ENCODE measurements at places on chromosomes 2 and 18.

- no peak for DNase-seq
Observed at GRCh38 chr2:198383392-198383791, 579.0 kb downstream of the PLCL1 start.

DNA sequence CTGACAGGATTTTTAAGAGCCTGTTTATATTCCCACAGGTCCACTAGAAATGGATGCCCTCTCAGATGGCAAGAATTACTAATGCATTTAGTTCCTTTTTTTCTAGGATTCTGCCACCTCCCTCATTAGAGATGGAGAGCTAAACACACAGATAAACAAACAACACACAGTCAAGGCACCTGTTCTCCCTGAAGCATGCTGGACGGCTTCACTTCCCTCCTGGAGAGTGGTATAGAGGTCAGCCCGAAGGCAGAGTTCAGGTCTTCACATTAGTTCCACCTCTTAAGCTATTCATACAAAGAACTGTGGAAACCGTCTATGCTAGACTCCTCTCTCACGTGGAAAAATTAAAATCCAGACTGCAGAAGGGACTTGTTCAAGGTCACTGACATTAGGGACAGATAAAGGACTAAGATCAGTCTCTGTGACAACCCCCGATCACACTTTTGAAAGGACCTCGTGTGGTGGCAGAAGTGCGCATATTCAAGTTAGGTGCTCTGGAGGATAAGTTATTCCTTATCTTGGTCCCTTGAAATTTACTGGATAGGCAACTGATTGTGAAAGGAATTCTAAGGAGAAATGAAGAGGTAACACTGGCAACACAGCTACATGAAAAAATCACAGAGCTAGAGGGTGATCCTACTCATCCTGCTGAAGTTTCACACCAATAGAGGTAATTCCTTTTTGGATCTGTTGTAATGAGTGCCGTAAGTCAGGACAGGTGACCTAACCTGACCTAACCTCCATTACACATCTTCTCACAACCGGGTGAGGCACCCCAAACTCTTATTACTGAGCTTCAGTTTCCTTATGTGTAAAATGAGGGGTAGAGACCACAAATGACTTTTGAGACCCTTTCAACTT is 75.1 kb downstream of the SPRED2 start:
- DNase-seq = no peak

- peak; percentile 22 for DNase-seq
Observed at GRCh38 chr2:37268111-37268510, 36.7 kb downstream of the NDUFAF7 start.

DNA sequence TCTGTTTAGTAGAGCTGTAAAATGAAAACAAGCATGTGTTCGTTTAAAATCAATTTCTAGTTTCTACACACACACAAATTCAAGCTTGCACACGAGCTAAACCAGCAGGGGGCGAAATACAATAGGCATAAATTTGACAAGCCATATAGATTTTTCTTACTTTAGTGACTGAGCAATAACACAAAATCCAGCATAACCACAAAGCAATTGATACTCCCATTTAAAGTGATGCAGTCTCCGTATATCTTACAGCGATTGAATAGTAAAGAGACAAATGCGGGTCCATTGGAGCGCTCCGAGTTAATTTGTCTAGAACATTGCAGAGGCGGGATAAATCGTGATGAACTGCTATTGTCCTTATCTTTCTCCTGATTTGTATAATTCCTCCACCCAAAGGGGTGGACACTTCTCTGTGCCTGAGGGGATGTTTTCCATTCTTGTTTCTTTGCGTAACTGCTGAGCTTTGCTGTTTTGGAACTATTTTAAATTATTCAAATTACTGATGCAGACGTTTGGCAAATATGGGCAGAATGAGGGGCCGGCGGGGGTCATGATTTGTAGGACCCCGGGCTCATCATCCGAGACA is 1.2 kb upstream of the AFTPH start:
- peak; percentile 86 for DNase-seq

GRCh38 chr2:235725016-235725489 is 231.2 kb downstream of the AGAP1 start:
- DNase-seq = peak; percentile 25

- no peak for DNase-seq
Observed at GRCh38 chr2:219681694-219682300, 54.4 kb downstream of the SLC4A3 start.

Data from NCI-H2081 (cell line).